ENCODE measurements at places on chromosomes 2 and 18. TPM values are rescaled to one million over a fixed set of nuclear protein-coding genes. Genes with fewer than 3 reads are reported as not detected.

Gene REEP1
- total RNA-seq: not detected

Gene STARD6
- total RNA-seq: not detected

Gene XDH
- total RNA-seq: not detected

Gene STAT4
- total RNA-seq: 119 TPM

Gene COL4A4
- not detected for total RNA-seq

Gene SCYGR4
- total RNA-seq: not detected

Gene LYPD6
- not detected for total RNA-seq

Gene METTL4
- 25.8 TPM for total RNA-seq

Gene GGCX
- total RNA-seq: 28.5 TPM

Gene RGPD3
- total RNA-seq: 0.47 TPM

Gene ZCCHC2
- 51.7 TPM for total RNA-seq

Gene SIX3
- total RNA-seq: not detected

Gene KCNK3
- total RNA-seq: not detected

Gene NYAP2
- not detected for total RNA-seq

Gene CHST9
- total RNA-seq: not detected

Gene ANKRD30BL
- not detected for total RNA-seq

Gene TMEM150A
- 13.3 TPM for total RNA-seq

Gene MOCOS
- 0.12 TPM for total RNA-seq

Gene AQP12B
- not detected for total RNA-seq

Gene PDE1A
- total RNA-seq: not detected

Gene NIFK
- 62.8 TPM for total RNA-seq

Gene CIDEA
- total RNA-seq: not detected

Gene SERPINB12
- not detected for total RNA-seq

Gene INHA
- total RNA-seq: not detected

Gene PRPF40A
- total RNA-seq: 95.0 TPM

Gene TSPYL6
- total RNA-seq: not detected

Gene DUSP19
- 3.3 TPM for total RNA-seq

Gene KYNU
- 0.73 TPM for total RNA-seq

Gene ITM2C
- total RNA-seq: 24.3 TPM

Gene ANKRD62
- total RNA-seq: not detected

Gene ZAP70
- 419 TPM for total RNA-seq

Gene WDR75
- total RNA-seq: 61.4 TPM

Gene BCL11A
- not detected for total RNA-seq

Gene ITGA4
- 297 TPM for total RNA-seq

Gene GPR45
- total RNA-seq: not detected

Gene CERKL
- total RNA-seq: 0.11 TPM

Gene ANKRD29
- not detected for total RNA-seq

Gene RDH14
- 19.1 TPM for total RNA-seq

Gene MSTN
- total RNA-seq: not detected

Gene MBP
- total RNA-seq: 179 TPM
